ENCODE measurements at places on chromosomes 5 and 9. TPM values are rescaled to one million over a fixed set of nuclear protein-coding genes. Genes with fewer than 3 reads are reported as not detected.

The PCDHA3 gene
- total RNA-seq, result 0.17 TPM

The GPX3 gene
- 102 TPM for total RNA-seq

- no peak for DNase-seq
Measured at GRCh38 chr5:95621839-95622629, 2.1 kb downstream of the GPR150 start.

The GFM2 gene
- 55.4 TPM for total RNA-seq

The SOX30 gene
- total RNA-seq, result 0.17 TPM

The STKLD1 gene
- total RNA-seq, result 0.35 TPM

DNA sequence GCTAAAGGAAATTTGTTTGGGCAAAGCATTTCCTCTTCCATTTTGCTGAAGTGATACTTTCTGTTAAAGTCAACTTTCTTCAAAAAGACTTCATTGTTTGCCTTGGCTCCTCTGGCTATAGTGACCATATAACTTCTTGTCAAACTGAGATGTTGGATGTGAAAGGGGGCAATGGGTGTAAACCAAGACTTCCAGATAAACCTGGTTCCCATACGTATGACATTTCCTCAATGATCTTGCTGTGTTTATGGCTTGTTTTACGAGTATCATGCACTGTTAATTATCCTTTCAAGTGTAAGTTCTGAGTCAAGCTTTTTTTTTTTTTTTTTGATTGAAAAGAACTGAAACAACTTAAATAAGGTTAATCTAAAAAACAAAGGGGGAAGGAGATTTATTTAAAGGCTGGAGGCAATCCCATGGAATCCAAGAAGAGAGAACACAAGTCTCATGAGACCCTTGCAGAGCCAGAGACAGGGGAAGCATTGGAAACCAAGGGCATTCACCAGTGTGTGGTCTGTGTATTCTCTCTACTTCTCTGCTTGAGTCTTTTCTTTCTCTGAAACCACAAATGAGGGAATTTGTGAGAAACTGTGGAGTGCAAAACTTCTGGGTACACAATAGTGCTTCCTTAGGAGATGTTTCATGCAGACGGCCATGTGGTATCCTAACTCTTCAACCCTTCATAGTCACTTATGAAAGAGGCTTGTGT lies 335.3 kb downstream of the RAB3C start:
- no peak for DNase-seq

The FAT2 gene
- 0.17 TPM for total RNA-seq

DNA sequence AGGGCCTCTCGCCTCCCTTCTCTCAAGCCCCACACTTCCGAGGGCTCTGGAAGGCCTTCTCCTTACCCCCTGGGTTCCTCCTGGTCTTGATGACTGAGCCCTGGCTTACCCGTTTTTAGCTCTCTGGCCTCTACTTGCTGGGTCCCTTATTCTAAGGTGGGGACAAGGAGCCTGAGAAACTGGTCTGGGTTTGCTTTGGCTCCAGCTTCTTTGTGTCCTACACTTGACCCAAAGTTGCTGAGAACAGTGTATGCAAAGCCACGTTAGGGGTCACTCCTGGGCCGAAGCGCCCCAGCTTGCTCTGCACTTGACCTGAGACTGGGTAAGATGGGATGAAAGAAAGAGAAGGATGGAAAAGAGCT lies 788 bp downstream of the ZNF346 start:
- DNase-seq, result no peak

The SV2C gene
- total RNA-seq, result not detected

The ADCY2 gene
- total RNA-seq, result not detected

DNA sequence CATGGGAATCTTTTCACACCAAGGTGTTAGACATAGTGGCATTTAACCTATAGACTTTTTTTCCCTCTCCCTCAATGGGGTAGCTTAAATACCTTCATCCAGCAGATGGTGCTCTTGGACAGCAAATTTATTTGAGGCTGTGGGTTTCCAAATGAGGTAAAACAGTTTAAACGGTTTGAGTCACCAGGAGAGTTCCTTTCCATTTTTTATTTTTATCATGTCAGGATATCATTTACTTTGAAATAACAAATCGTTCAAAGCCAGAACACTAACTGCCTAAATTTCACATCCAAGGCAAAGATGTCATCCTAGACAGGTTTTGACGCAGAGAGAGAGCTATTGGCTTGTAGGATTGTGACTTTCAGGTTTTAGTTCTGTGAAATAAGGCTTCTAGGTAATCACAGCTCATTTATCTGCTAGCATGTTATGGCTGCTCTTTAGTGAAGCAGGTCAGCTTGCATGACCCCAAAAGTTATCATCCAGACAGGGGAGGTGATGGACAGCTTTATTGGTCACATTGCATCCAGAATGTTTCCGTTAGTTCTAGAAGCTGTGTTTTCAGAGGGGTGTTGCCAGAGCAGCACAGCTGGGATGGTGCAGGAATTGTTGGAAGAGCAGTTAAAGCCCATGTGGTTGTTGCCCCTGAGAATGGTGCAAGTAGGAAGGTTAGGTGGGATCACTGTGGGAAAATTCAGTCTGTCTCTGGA lies 69.8 kb downstream of the KDM4C start:
- peak; percentile 43 for DNase-seq

DNA sequence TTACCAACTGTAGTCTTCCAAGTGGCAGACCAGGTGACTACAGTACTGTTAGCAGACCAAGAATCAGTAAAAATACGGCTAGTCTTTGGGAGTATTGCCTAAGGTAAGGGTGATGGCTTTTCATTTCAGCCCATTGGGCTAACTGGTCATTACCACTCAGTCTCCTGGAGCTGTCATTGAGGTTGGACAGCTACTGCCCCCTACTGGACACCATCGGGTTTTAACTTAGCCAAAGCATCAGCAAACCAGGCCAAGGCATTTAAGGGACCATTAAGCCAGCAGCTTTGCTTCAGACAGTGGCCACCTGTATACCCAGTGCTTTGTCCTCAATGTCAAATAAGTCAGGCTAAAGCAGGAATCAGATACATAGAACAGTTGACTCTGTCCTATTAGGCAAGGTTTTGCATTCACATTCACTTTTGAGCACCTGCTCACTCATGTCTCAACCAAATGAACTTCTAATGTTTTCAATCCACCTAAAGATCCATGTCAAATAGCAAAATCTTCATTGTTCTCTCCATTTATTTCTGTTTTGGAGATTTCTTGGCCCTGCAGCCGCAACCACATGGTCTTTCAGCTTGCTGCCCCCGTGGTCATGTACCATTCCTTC lies 117.2 kb downstream of the INVS start:
- peak; percentile 54 for DNase-seq

- peak; percentile 18 for DNase-seq
Measured at GRCh38 chr9:118928722-118929121, 440.5 kb downstream of the BRINP1 start.

The AQP7 gene
- total RNA-seq, result 0.25 TPM

DNA sequence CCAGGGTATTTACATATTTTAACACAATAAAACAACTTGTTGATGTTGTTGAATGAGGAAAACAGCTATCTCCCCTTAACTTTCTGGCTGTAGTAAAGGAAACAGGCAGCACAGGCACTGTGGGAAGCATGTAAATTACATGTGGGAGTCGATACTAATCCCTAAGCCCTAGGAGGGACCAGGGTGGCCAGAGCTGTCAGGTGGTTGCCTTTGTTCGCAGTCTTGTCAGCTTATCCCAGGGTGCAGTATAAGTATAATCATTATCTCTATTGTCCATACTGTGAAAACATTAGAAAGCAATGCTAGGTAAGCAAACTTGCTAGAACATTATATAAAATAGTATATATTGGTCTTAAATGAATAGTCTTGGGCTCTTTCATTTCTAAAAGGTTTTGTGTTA lies 125.6 kb upstream of the RPS23 start:
- DNase-seq, result no peak

GRCh38 chr9:81526587-81526986 lies 162.8 kb downstream of the TLE1 start:
- DNase-seq, result peak; percentile 69

- DNase-seq, result no peak
Measured at GRCh38 chr9:76247426-76247825, 146.8 kb downstream of the RFK start.

DNA sequence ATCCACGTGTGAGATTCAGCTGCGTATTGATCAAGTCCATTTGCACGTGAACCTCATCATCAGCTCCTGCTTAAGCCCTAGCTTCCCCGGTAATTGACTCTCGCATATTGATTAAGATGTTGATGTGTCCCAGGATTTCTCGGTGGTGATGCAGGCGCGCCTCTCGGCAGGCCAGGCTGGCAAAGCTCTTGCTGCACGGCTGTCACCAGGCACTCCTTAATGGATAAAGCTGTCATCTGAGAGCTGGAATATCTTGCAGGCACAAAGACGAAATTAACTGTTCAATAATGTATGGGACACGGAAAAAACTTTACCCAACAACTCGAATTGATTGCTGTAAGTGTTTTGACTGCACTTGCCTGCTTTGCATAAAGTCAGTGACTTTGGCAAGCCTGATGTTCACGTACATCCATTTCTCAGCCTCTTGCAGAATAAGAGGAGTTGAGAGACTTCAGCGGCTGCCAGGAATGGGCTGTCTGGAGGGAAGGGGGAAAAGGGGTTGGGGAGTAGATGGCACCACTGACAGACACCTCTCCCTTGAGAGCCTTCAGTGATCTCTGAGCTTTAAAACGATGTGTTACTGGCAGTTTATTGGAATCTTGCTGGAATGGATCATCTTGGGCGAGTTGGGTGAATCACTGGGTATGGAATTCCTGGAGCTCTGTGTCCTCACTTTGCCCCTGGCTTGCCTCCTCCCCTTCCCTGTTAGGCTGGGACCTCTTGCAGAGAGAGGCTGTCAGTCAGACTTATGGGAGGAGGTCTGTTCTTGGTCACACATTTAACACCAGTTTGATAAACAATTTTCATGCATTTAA lies 650.3 kb downstream of the CCDC171 start:
- DNase-seq, result peak; percentile 96

GRCh38 chr9:841371-842209 lies at the start of gene DMRT1:
Gene DMRT1, plus strand, starts transcription at chr9:841697. Its CDS starts 142 bp downstream, at chr9:841839.
- no peak for DNase-seq

- DNase-seq, result no peak
Measured at GRCh38 chr5:87746891-87747377, 334.2 kb upstream of the CCNH start.

The SECISBP2 gene
- 23.8 TPM for total RNA-seq

The CMYA5 gene
- 2.8 TPM for total RNA-seq

DNA sequence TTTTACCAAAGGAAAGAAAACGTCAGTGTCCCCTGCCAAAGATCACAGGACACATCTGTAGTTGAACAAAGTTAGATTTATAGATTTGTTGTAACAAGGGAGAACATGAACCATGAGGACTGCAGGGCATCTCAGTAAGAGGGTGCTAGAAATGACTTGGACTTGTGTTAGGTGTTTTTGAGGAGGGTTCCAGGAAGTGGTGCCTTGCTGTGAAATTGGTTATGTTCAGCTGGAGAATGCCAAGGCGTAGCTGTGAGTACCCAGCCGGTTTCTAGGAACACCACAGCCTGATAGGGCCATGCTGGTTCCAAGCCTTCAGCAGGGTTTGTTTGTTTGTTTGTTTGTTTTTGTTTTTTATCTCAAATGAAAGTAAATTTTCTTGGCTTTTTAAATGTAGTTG lies 5.3 kb downstream of the SPEF2 start:
- no peak for DNase-seq

DNA sequence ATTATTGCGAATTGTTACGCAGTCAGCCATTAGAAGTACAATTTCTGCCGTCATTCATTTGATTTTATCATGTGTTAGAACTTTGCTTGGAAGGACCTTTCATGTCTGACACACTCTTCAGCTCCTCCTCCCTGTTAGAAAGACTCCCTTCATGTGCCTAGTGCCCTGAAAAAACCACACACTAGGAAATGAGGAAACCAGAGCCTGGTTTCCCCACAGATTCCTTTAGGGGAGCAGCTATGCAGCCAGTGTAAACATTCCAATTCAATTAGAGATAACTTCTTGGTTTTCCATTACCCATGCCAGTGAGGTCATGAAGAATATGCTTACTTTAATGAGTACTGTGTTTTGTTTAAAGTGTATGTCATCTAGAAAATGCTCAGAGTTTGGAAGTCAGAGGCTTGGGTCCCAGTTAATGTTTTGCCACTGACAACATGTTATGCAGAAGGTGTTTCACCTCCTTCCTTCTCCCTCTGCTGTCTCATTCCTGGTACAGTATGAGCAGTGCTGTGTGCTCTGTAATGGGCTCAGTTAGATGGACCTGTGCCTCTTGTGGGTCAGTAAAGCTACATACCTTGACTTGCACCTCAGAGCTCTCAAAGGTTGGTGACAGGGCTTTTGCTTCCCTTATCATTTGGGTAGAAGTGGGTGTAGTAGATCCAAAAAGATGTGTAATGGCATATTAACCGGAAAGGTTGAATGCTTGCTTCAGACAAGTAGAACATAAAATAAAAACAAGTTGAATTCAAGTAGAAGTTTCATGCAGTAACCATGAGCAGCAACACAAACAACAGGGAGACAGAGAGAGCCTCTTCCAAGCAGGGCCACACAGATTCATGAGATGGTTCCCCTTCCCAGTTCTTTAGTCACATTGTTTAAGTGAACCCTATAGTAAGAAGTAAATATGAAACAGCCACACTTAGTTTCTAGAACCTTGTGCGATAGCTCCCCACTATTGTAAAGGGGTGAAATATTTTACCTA lies 52.6 kb upstream of the TNFAIP8 start:
- peak; percentile 100 for DNase-seq
